ENCODE measurements at places on chromosomes 5 and 9.
A peak's percentile ranks its signal among the peaks of the same experiment; 100 is the strongest.

DNA sequence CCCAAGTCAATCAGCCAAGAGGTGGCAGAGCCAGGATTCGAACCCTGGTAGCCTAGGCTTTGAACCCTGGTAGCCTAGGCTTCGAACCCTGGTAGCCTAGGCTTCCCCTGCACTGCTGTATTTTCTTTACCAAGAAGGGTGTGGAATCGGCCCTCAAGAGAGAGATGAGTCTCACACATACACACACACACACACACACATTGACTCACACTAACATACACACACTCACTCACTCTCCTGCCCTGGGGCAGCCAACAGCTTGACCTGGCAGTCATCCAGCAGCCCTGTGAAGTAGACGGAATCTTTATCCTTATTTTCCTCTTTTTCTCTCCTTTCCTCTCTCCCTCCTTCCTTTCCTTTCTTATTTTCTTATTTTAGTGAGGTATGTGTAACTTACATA lies 55.4 kb upstream of the RPL26L1 start:
- peak; percentile 37 for DNase-seq

- DNase-seq, result no peak
Measured at GRCh38 chr5:143062379-143062778, 292.2 kb downstream of the ARHGAP26 start.

DNA sequence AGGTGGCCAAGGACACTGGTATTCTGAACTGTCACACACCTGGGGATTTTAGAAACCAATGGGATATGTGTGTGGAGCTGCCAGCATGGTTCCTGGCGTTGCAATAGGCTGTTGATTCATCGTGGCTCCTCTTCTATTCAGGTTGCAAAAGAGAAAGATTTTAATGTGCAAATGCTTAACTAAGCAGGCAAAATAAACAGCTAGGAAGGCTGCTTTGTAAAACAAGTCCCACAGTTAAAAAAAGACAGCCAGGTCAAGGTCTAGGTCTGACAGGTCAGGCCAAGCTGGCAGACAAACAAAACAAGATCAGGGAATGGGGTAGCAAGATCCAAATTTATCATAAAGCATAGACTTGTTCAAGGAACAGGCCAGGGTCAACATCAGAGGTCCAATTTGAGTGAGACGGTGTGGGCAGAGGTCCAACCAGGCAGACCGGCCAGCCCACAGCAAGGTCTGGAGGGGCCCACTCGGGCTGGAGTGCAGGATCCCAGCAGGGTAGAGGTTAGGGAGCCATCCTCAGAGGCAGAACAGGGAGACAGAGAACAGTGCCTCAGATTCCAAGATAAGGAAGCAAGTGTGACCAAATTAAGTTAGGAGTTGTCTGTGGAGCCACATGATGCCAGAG lies 45.6 kb downstream of the SUB1 start:
- DNase-seq, result no peak

DNA sequence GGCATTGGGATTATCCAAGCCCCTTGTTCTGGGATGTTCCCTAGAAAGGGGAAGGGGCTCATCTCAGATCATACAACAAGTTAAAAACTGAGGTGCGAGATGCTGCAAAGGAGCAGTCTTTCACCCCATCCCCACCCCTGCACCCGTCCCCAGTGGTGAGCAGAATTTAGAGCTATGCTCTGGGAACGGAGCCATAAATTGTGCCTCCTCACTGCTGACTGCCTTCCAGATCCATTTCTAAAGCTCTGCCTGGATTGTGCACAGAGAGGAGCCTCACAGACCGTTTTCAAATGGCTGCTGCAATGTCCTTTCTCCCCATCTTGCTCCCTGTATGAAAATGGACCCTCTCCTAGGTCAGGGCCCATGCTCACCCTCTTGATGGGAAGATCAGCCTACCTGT lies 8.3 kb downstream of the SLC25A48 start:
- no peak for DNase-seq

GRCh38 chr9:20684875-20685696 lies 1.0 kb downstream of the FOCAD start:
- DNase-seq, result peak; percentile 58

DNA sequence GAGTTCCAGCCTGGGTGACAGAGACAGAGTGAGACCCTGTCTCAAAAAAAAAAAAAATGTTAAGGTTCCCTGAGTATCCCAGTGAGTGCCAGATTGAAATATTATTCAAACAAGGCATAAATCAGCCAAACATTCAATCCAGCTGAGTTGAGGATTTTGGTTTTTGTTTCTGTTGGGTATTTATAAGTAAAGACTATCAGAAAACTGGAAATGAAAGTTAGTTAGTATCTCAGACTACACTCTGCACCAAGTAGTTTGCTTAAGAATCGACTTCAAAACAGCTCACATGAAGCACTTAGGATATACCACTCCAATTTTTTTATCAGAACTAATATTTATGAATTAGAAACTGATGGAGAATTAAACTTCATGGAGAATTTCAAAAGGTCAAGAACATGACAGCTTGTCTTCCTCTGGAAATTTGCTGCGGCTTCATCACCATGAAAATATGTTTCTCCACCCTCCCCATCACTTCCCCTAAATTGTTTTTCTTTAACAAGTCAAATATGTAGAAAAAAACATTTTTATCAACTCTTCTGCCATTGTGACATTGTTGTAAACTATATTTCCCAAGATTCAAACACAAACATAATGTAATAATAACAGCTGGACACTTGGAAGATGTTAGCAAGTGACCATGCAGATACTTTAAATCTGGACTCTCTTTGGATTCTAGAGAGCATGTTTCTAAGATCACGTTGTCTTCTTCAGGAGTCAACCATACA lies 110.0 kb upstream of the PTGER4 start:
- DNase-seq, result peak; percentile 59

DNA sequence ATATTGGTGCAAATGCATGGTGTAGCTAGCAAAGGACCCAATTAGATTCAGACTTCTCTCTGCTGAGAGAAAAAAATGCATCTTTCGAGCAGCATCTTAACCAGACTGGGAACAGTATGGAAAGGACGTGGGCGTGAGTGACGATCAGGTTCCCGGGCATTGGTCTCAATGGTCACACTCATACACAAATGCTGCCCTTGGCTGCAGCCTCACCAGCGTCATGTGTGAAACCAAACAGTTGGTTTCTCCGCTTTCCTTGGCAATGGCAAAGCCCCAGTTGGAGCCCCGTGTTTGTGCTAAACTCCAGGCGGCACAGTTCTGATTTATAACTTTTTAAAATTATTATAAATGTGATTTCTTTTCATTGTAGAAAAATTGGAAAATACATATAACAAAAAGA lies 237.8 kb downstream of the SEC61B start:
- no peak for DNase-seq

GRCh38 chr9:91276513-91276912 lies 85.2 kb downstream of the AUH start:
- DNase-seq, result no peak

DNA sequence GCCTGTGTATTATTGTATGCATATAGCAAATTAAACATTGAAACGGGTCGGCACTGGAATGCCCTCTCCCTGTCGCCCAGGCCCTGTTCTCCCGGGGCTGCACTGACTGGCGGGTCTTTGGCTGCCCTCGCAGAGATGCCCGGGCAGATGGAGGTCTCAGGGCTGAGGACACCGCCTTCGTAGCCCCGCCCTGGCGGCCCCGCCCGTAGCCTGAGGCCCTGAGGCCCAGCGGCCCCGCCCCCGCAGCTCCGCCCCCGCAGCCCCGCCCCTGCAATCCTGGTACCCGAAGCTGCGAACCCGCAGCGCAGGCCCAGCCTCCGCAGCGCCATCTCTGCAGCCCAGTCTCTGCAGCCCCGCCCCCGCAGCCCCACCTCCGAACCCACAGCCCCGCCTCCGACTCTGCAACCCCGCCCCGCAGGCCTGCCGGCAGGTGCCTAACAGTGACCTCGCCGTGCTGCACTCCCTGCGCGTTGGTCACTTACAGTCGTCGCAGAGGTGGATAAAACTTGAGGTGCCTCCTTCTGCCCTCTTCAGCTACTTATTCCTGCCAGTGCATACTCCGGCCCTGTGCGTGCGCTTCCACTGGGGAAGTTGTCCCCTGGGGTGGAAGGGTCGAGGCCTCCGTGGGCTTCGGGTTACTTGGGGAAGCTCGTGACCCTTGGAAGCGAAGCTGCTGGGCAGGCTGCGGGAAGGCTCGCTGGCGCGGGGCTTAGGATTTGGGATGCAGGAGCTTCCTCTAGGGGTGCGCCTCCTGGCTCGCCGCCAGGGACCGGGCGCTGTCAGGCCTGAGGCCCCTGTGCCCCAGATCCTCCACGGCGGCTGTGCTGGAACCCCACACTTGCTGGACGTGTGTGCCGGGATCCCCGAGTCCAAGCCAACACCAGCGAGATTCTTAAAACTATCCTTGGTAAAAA lies 72.3 kb downstream of the ICE1 start:
- peak; percentile 61 for DNase-seq

DNA sequence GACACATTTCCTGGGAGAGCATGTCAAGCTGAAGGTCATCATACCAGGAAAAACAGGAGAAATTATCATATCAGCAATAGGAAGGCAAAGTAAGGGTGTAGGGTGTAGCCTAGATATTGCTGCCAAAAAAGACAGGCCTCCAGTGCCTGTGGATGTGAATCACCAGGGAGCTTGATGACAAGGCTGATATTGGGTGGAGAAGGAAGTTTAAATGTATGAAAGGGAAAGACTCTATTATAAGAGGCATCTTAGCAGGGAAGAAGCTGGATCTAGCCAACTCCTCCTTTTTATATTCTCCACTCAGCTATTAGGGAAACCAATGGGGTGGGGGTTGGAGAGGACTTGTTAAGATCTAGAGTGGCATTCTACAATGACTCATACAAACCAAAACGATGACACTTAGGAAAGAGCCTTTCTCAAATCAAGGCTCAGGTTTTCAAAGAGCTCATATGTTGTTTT lies 13.4 kb upstream of the TXNDC8 start:
- DNase-seq, result no peak

GRCh38 chr5:81852291-81853029 lies 101.6 kb upstream of the SSBP2 start:
- peak; percentile 16 for DNase-seq

GRCh38 chr9:72526901-72527800 lies 5.7 kb downstream of the TMC1 start:
- DNase-seq, result peak; percentile 93

DNA sequence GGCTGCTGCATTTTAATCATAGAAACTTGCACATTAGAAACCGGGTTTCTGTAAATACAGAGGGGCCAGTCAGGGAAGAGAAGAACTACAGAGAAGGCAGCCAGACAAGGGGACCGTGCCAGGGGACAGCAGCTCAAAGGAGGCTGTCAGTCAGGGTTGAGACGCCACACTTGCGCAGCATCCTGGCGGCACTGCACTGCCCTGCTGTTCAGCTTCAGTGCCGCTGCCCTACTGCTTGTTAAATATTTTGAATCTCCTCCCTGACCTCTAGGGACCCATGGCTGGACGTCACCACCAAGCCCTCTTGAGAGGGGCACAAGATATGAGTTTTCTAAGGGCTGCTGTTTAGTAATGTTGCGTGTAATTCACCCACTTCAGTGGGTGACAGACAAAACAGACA lies 43.6 kb upstream of the ZBTB43 start:
- no peak for DNase-seq

DNA sequence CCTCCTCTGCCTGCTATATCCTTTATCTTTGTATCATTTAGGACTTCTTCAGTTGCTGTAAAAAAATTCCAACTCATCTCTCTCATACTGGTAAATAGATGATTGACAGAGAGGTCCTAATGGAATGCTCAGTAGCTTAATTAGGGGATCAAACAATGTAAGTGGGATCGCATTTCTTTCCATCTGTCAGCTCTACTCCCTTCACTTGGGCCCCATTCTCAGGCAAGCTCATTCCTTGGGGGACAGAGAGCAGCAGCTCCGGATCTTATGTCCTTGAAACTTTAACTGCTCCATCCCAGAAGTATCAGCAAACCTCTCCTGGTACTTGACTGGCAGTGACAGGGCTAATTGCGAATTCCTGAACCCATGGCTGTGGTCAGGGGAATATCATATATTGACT lies 146.7 kb downstream of the YTHDC2 start:
- no peak for DNase-seq

GRCh38 chr5:59893429-59894227 lies at the start of gene PDE4D:
PDE4D (minus strand) TSS chr5:59893726.
- peak; percentile 69 for DNase-seq

All from suppressor macrophage (primary cell).